ENCODE measurements at places on chromosomes 12 and 14.

GRCh38 chr12:129693731-129694130 is 210.1 kb downstream of the TMEM132D start:
- no peak for DNase-seq

DNA sequence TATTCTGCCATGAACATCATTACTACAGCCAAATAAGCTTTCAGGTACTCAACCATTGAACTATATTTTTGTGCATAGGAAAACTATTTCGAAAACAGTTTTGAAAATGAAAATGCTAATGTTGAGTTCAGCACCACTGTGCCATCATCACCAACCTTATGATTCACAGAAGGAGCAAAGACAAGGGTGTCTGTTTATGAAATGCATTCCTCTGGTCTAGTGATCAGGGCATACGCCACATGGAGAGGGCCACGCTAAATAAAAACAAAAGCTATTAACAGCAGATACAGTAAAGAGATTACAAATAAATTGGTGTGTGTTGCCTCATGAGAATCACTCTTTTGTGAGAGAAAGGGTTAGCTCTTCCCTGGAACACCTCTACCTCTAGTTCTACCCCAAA is 43.2 kb upstream of the BMAL2 start:
- DNase-seq: no peak

DNA sequence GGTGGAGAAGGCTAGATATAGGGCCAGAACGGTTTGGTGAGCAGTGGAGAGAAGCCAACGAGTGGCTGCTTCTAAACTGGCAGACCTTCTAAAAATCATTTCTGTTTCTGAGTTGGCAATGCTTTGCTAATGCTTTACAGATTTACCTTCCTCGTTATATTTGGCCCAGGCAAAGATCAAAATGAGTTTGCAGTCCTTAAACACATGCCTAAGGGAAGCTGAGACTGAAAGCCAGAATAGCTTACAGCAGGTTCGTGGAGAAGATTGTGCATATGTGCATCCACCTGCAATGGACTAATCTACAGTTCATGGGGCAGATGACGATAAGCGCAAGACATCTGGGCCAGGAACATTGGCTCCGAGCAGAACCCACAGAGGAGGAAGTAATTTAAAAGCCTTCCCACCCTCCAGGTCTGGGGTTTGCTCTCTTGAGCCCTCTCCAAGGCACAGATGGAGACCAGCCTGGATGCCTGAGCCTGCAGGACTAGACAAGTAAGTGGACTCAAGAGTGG is 99.4 kb downstream of the NINJ2 start:
- no peak for DNase-seq

DNA sequence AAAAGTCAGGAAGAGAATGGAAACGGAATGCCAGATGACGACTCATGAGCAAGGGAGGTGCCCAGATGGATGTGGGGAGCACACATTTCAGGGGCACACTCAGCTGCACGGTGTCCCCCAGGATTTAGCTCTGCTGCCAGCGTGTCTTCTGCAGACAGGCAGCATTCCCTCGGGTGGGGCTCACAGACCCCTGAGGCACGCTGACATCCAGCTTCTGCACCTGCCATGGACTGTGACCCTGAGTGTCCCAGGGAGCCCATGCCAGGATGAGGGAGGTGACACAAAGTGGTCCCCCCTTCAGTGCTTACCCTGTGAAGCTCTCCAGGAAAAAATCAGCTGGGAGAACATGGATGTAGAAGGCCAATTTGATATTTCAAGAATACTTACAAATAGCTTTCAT is 84.2 kb downstream of the PIWIL1 start:
- no peak for DNase-seq

DNA sequence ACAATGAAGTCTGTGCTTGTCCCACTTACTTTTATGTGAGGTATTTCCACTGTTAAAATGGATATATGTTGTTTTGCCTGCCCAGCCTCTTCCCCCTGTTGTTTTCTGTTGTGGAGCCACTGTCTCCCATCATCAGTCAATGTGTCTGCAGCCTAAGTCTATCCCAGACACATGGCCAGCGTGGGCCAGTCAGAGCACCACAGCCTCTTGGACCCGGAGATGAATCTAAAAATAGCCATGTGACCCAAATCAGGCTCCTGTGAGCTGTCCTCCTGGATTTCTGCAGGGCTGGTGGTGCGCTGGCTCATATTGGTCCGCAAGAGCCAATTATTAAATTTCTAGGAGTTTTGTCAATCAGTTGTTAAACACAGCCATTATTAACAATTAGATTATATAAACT is 44.0 kb upstream of the PRICKLE1 start:
- no peak for DNase-seq

GRCh38 chr12:96196781-96197180 is 2.6 kb downstream of the ELK3 start:
- no peak for DNase-seq

- DNase-seq: no peak
Measured at GRCh38 chr12:108955225-108955835, 65.5 kb downstream of the SVOP start.

- DNase-seq: no peak
Measured at GRCh38 chr12:114694436-114695304, 10.7 kb upstream of the TBX3 start.

All from smooth muscle cell of the brain vasculature (primary cell).